Upper lobe of right lung (tissue), 1 donor: ENCODE measurements at places on chromosomes 3 and 15. TPM values are rescaled to one million over a fixed set of nuclear protein-coding genes. Genes with fewer than 3 reads are reported as not detected.
A peak's percentile ranks its signal among the peaks of the same experiment; 100 is the strongest.

Gene SCG5
- 0.96 TPM for total RNA-seq

Gene LRRC49
- 4.3 TPM for total RNA-seq

GRCh38 chr15:91989821-91990220 is 136.3 kb downstream of the SLCO3A1 start:
- no peak overlapping the region for H3K27ac ChIP-seq
- H3K36me3 ChIP-seq: no peaks in the 10 kb centered on the region
- peaks cover 10% of the 10 kb centered on the region for H3K4me1 ChIP-seq
- no peak for DNase-seq
- H3K27me3 ChIP-seq: no peaks in the 10 kb centered on the region
- H3K4me3 ChIP-seq: no peak overlapping the region

Gene COL8A1
- 95.1 TPM for total RNA-seq

DNA sequence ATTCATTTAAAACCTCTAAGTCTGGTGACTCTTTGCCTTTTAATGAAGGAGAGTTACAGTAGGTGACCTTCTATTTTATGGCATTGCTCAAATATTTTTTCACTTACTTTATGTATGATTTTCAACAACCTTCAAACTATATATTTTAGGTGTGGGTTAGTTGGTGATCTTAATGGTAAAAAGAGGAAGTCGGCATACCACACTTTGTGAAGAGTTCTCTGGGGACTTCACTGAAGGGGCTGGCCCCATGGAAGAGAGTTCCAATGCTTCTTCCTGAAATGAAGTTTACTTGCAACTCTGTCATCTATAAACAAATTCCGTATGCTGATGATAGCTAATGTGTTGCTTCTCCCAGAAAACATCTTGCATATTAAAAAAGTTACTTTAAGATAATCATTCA is 647.0 kb upstream of the SGO1 start:
- H3K36me3 ChIP-seq: no peaks in the 10 kb centered on the region
- DNase-seq: no peak
- H3K4me1 ChIP-seq: no peaks in the 10 kb centered on the region
- H3K27me3 ChIP-seq: no peaks in the 10 kb centered on the region
- H3K27ac ChIP-seq: no peak overlapping the region

DNA sequence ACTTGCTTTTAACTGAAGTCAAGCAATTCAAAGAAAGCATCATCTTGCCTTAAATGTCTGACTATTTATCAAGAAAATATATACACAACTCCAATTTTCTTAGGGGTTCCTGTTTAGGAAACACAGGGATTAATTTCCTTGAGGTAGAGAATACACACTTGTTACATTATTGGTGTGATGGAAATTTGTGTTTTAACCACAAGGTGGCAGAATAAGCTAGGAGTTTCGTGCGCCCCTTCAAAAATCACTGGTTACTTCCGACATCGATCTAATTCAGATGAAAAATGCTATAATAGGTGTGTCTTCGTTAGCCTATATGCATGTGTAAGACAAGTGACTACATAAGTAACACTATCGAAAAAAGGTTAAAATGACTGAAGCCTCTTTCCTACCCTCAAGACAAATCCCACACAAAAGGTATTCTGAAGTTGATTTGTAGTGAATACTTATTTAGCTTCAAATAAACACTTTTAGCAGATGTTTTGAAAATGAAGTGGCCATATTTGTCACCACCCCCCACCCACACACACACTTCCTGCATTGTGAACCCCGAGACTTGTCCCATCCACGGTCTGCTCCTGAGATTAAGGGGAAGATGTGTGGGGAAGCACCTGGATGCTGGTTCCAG is 246.5 kb downstream of the ROBO1 start:
- no peaks in the 10 kb centered on the region for H3K27me3 ChIP-seq
- no peak for DNase-seq
- H3K4me3 ChIP-seq: no peak overlapping the region
- H3K27ac ChIP-seq: no peak overlapping the region
- no peaks in the 10 kb centered on the region for H3K36me3 ChIP-seq
- no peaks in the 10 kb centered on the region for H3K4me1 ChIP-seq

DNA sequence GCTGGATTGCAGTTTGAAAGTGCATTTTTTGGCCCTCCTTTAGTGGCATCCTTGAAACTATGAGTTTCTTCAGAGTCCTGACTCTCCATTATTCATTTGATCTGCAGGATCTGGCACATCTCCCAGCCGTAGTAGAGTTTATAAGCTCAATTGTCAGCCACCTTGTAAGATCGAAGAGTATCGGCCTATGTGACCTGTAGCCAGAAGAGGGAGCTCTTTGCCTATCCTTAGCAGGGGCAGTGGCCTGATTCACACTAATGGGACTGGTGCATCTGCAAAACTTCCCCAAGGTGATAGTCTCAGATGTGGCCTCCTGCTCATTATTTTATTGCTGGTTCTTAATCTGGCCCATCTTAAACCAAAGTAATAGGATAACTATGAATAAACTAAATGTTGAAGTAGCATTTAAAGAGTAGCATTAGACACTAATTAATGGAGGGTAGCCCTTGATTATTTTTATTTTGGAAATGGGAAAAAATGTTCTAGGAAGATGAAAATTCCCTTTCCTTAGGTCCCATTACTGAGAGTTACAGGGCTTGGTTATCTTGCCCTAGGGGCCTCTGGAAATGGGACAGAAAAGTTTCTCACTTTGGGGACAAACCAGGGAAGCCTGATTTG is 21.2 kb downstream of the GCSAM start:
- no peak for DNase-seq
- no peaks in the 10 kb centered on the region for H3K4me1 ChIP-seq
- H3K27me3 ChIP-seq: no peaks in the 10 kb centered on the region
- H3K27ac ChIP-seq: no peak overlapping the region

GRCh38 chr3:58544541-58544940 is 7.6 kb upstream of the ACOX2 start:
- H3K4me1 ChIP-seq: no peaks in the 10 kb centered on the region
- H3K27ac ChIP-seq: no peak overlapping the region
- H3K27me3 ChIP-seq: no peaks in the 10 kb centered on the region
- no peak overlapping the region for H3K4me3 ChIP-seq

- H3K4me1 ChIP-seq: no peaks in the 10 kb centered on the region
- no peak for DNase-seq
- no peak overlapping the region for H3K27ac ChIP-seq
- H3K4me3 ChIP-seq: no peak overlapping the region
- H3K27me3 ChIP-seq: no peaks in the 10 kb centered on the region
- H3K36me3 ChIP-seq: no peaks in the 10 kb centered on the region
Measured at GRCh38 chr15:79028411-79028964, 62.1 kb downstream of the RASGRF1 start.

Gene TTLL13
- total RNA-seq: not detected

DNA sequence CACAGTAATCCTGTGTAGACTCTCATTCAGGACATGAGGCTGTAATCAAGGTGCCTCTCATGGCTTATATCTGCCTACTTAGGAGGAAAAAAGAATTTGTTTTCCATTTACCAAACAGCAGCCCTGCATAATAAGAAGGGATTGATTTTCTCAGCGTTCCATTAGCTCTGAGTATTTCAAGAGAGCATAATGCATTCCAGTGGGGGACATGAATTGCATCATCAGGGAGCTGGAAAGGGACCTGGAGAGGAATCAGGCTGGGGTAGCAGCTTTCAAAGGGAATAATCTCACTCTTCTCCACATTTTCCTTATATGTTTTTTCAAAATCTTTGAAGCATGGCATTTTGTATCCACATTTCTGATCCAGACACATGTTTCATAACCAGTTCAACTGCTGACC is 150.6 kb upstream of the ANKRD28 start:
- no peak overlapping the region for H3K27ac ChIP-seq
- H3K36me3 ChIP-seq: no peaks in the 10 kb centered on the region
- H3K4me1 ChIP-seq: no peaks in the 10 kb centered on the region
- no peaks in the 10 kb centered on the region for H3K27me3 ChIP-seq

DNA sequence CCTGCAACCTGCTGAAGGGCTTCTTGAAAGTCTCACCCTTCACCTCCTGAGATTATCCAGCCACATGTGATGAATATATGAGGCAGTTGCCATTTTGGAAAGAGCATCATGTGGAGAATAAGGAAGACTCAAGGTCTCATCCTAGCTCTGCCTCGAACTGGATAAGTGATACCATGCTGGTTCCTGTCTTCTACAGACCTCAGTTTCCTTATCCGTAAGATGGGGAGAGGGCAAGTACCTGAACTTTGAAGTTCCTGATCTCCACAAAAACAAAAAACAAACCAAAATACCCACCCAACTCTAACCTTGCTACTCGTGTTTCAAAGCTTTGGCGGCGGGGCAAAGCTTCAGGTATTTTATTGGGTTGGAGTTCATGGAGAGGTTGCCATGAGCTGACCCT is 31.5 kb upstream of the ITGA11 start:
- H3K4me3 ChIP-seq: no peak overlapping the region
- no peaks in the 10 kb centered on the region for H3K27me3 ChIP-seq
- no peak overlapping the region for H3K27ac ChIP-seq
- no peak for DNase-seq

Gene CYP8B1
- total RNA-seq: not detected

Gene CFAP92
- total RNA-seq: 1.9 TPM

GRCh38 chr3:156448300-156448699 is 106.6 kb downstream of the SSR3 start:
- no peaks in the 10 kb centered on the region for H3K4me1 ChIP-seq
- no peaks in the 10 kb centered on the region for H3K27me3 ChIP-seq
- no peak overlapping the region for H3K27ac ChIP-seq
- no peak overlapping the region for H3K4me3 ChIP-seq
- DNase-seq: no peak

- no peaks in the 10 kb centered on the region for H3K36me3 ChIP-seq
- no peak overlapping the region for H3K4me3 ChIP-seq
- H3K27ac ChIP-seq: no peak overlapping the region
- no peaks in the 10 kb centered on the region for H3K27me3 ChIP-seq
- H3K4me1 ChIP-seq: peaks cover 74% of the 10 kb centered on the region
Measured at GRCh38 chr15:66744610-66745279, 42.7 kb downstream of the SMAD6 start.

- no peaks in the 10 kb centered on the region for H3K4me1 ChIP-seq
- H3K36me3 ChIP-seq: peaks cover 64% of the 10 kb centered on the region
- DNase-seq: no peak
- H3K27ac ChIP-seq: no peak overlapping the region
Measured at GRCh38 chr3:66394019-66394752, 106.6 kb downstream of the LRIG1 start.

DNA sequence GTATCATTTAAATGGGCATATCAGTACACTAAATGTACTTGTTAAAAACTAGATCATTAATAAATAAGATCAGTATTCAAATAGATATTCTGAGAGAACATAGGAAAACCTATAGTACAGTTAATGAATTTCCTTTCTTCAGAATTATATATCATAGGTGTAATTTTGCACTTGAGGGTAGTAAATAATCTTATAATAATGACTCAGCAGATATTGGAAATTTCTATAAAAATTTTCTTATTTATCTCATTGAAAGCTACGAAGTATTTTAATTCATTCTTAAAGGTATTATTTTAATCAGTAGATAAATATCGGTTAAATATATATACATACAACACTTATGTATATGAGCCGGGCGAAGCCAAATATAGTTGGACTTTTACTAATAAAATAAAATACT is 300.9 kb upstream of the SOX2 start:
- H3K4me1 ChIP-seq: no peaks in the 10 kb centered on the region
- DNase-seq: no peak
- H3K36me3 ChIP-seq: no peaks in the 10 kb centered on the region
- no peaks in the 10 kb centered on the region for H3K27me3 ChIP-seq
- H3K4me3 ChIP-seq: no peak overlapping the region
- no peak overlapping the region for H3K27ac ChIP-seq

DNA sequence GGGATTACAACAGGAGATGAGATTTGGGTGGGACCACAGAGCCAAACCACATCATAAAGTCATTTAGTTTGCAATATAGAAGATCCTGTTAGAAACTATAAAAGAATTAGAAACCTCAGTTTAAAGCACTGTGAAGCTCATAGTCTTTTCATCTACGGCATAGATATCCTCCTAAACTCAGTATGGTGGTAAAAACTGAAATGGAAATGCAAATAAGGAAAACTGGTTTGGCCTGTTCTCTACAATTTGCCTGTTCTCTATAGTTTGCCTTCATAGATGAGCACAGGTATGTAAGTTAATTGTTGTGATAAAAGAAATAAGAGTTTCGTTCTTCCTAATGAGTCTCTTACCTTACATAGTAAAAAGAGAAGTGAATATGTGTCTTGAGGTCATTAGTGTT is 331.6 kb upstream of the ARL6 start:
- no peaks in the 10 kb centered on the region for H3K27me3 ChIP-seq
- H3K36me3 ChIP-seq: no peaks in the 10 kb centered on the region
- H3K4me1 ChIP-seq: no peaks in the 10 kb centered on the region
- H3K4me3 ChIP-seq: no peak overlapping the region
- no peak for DNase-seq

Gene SH3BP5
- total RNA-seq: 110 TPM

DNA sequence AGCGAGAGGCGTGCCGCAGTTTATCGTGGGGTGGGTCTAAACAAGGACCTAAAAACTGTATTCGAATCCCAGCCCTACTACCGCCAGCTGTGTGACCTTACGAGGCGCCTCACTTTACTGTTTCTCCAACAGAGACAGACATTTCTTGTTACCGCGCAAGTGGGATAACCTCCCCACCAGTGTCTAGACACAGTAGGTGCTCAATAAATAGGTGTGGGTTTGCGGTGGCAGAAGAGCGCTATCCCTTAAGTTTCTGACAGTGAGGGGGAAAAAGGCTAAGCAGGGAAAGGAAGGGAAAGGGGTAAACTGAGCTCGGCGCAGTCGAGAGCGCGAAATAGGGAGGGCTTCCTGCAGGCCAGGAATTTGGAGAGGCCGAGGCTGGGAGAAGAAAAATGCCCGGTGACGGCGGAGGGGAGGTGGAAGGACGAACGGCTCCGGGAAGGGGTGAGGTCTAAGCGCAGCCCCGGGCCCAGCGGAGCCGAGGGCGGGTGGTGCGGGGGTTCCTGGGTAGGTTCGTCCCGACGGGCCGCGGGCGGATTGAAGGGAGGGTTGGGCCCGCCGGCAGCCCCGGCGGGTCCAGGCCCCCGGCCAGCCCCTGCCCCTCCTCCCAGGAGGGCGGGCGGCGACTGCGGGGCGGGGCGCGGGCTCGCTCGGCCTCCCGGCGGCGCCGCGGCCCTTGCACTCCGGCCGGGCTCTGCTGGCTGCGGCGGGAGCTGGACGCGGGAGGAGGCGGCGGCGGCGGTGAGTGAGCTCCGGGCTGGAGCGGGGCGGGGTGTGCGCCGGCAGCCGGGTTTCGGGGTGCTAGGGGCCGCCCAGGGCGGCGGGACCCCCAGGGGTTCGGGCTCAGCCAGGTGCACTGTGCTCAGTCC is at the start of gene CGNL1:
Gene CGNL1, plus strand, starts transcription at position 679 of the 869 bp plus-strand sequence. CDS start 61,495 bp downstream, outside the sequence.
- peak within 1 kb of the TSS; percentile 55 for H3K27ac ChIP-seq
- H3K4me3 ChIP-seq: peak within 1 kb of the TSS; percentile 63
- H3K36me3 ChIP-seq: no peaks in the 10 kb centered on the region

DNA sequence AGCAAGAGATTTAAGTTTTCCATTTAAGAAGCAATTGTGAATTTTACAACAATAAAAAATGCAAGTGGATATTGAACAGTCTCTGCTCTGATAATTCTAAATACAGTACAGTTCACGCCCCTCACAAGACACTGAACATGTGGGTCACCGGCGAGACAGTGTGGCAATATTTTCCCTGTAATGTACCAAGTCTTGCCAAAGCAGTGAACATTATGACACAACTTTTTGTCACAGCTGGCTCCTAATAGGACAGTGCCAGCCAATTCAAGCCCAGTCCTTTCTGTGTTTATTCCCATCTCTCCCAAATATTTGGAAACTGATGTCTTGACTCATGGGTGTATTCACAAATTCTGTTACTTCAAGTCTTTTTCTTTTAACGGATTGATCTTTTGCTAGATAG is 62.3 kb downstream of the PPARG start:
- DNase-seq: no peak
- H3K4me1 ChIP-seq: peaks cover 13% of the 10 kb centered on the region
- H3K27ac ChIP-seq: peak overlapping the region; percentile 75
- H3K36me3 ChIP-seq: no peaks in the 10 kb centered on the region
- H3K4me3 ChIP-seq: peak overlapping the region; percentile 15

Gene TMEM45A
- 15.9 TPM for total RNA-seq

Gene C2CD4A
- total RNA-seq: 0.14 TPM
